ENCODE measurements at places on chromosomes 7 and 10.

GRCh38 chr10:56881218-56881617 is 520.2 kb upstream of the ZWINT start:
- DNase-seq = no peak

GRCh38 chr7:92071032-92071431 is 63.2 kb downstream of the CYP51A1 start:
- no peak for DNase-seq

DNA sequence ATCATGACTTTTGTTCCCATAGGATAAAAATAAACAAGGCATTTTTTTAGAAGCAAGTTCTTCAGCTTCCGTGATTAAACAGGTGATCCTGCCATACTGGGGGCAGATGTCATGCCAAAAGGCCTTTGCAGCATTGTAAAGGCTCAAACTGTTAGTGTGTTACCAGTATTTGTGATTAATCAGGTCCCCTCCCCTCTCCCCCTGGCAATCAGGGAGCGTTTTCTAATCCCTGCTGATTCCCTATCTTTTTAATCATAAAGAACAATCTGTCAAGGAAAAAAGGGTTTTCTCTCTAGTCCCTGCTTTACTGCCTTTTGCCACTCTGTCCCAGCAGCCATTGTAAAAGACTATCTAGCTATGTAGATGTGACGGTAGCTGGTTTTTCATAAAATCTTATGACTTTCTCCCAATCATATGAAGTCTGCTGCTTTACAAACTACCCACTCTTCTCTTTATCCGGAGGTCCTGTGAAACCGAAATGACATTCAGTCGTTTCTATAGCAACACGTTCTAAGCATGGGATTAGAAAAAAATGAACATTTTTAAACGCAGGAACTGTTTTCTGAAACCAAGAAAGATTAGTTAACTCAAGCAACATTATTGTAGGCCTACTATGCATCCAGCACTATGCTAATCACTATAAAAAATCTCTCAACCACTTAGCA is 210.9 kb downstream of the RNLS start:
- DNase-seq = no peak

- DNase-seq = no peak
Observed at GRCh38 chr10:29098423-29098822, 190.4 kb upstream of the LYZL1 start.

- DNase-seq = no peak
Observed at GRCh38 chr7:129741743-129742213, 130.3 kb downstream of the NRF1 start.

GRCh38 chr7:154306036-154306435 is 253.8 kb downstream of the DPP6 start:
- no peak for DNase-seq

DNA sequence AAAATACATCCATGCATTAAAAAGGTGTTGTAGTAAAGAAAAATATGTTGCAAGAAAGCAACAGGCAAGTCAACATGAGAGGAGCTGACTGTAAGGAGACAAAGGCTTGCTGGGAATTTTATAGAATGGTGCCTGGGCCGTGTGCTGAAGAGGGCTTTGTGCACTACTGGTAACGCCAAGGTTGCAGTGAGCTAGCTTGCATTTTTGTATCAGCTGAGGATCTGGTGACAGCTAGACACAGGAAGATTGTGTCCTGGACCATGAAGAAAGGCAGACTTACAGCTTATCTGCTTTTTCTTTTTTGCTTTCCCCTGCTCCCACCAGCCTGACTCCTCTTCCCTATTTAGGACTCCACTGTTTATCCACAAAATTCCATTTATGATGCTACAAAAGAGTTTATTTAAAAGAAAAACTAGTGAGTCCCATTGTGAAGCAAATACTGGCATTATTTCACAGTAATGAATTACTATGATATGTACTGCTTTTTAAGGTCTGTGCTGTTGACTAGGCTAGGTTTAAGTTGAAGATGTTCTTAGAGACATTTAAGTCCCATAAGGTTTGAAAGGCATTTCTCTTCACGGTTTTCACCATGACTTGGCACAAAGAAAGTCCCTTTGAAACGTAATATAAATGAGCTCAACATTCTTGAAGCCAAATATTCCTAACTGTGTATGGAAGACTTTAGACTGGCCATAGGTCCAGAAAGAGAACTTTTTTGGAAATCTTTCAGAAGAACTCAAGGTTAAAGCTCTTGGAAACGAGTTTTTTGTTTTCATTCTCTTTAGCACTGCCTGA is 88.6 kb downstream of the SEC23IP start:
- no peak for DNase-seq

DNA sequence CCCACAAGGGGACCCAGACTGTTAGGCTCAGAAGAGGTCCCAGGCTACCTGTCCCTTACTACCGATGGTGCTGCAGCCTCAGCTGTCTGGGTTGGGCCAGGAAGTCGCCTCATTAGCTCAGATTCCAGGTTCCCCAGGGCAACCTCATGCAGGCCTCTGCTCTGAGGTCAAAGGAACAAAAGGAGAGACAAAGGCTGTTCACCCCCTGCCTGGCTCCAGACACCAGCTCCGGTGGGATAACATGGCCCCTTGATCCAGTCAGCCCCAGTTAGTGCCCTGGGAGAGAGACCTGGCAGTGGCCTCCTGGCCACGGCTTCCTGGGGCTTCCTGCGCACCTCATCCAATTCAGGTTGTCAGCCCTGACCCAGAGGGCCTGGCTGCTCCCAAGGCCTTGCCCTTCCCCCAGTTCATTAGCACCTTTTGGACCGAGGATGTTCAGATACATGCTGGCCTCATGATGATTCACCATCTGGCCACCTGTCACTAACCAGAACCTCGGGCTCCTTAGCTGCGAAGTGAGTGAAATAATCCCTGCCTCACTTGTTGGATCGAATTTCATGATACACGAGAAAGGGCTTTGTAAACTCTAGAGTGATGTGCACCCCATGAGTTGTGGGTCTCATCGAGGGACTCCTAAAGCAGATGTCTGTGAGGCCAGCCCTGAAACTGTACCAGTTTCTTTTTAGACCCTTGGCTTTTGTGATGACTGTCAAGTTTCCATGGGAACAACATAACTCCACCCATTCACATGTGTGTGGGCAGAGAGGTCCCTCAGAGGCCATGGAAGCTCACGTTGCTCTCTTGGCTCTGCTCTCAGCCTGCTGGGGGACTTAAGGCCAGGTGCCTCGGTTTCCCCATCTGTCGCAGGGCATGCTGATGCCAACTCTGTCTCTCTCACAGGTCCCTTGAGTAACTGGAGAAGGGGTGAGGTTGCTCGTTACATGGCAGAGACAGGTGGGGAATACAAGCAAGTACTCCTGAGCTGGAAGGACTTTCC is 79.5 kb upstream of the PCBD1 start:
- DNase-seq = no peak

GRCh38 chr7:74598558-74598957 is 59.0 kb upstream of the GTF2I start:
- no peak for DNase-seq

DNA sequence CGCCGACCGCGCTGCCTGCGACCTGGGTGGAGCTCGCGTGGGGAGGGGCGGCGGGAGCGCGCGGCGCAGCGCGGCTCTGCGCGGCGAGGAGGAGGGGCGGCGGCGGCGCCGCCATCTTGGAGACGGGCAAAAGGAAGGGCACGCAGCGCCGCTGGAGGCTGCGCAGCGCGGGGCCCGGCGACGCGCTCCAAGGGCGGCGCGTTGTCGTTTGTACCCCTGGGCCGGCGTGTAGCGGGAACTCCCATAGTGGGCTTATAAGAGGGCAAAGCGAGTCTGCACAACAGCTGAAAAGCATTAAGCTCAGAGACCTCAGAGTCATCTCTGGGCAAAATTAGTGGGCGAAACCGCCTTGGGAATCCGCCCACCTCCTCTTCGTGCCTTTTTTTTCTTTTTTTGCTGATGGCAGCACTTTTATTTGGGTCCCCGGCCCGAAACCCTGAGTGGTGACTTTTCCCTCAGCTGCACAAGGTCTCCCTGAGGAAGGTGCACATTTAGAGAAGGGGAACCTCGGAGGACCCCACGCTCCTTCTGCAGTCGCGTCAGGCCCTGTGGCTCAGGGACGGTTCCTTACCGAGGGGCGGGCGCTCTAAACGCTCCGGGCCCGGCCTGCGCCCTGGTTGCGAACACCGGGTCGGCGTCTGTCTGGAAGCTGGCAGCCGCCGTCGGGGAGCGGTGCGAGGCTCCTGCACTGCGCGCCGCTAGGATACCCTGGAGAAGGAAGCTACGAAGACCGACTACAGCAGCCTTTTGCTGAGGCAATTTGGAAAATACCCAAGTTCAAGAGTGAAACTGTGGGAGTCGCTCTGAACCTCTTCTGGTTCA is 428 bp upstream of the MCMBP start:
- peak; percentile 80 for DNase-seq
